ENCODE measurements at places on chromosomes 2 and 18.
A peak's percentile ranks its signal among the peaks of the same experiment; 100 is the strongest.

- no peak for DNase-seq
Measured at GRCh38 chr2:235238537-235238936, 255.3 kb upstream of the AGAP1 start.

- DNase-seq: no peak
Measured at GRCh38 chr2:105739944-105740530, 4.7 kb upstream of the NCK2 start.

DNA sequence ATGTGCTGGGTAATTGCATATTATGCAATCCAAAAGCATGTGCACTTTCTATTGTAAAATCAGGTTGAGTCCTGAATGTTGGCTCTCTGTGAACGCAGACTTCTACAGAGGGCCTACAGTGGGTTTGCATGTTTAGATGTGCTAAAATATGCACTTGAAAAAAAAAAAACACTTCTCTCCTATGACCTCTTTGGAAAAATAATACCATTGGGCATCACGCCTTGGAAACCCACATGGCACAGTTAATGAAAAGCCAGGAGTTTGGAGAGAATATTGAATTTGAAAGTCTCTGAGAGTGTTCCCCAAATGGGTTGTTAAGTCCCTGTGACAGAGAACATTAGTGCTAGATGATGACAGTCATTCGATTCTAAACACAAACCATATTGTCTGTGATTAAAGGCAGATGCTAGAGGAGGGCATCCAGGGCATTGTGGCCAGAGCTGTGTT is 710.4 kb upstream of the PIK3C3 start:
- DNase-seq: no peak

DNA sequence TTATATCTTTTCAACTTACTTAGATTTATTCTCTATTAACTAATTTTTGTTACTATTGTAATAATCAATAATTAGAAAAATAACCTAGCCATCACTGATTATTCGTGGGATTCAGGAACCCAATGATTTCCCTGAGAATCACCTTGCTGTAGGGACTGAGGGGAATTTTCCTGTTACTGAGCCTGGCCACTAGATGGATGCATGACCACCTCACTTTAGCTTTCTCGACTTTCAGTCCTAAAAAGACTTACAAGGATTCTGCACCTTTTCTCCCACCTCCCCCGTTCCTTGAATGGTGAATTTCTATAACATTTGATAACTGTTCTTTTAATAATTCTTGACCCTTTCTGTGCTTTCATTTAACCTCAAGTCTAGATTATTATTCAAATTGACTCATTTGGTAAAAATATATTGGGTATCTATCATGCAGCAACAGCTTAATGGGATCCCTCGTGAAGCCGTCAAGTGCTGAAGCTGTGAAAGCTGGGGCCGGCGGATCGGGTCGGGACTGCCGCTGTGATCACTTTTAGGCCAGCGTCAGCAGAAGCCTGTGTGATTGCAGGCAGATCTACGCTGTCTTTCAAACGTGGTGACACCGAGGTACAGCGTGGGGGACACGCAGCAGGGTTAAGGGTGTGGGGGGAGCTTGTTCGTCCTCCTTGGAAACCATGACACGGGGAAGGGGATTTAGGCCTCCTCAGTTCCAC is 38.8 kb upstream of the TMEM18 start:
- DNase-seq: peak; percentile 38

DNA sequence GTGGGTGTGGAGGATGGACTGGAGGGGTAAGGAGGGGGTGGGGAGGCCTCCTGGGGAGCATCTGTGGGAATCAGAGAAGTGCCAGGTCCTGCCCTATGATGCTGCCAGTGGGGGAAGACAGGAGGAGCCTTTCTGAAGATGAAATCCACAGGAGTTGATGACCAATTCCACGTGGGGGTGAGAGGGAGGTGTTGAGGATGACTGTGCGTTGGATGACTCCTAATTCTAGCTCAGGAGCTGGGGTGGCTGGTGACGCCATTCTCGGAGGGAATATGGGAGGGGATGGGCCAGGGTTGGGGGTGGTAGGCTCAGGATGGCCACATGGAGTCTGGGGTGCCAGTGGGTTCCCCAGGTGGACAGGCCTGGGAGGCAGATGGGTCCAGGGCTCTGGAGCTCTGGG is 32.3 kb downstream of the EMX1 start:
- DNase-seq: no peak

DNA sequence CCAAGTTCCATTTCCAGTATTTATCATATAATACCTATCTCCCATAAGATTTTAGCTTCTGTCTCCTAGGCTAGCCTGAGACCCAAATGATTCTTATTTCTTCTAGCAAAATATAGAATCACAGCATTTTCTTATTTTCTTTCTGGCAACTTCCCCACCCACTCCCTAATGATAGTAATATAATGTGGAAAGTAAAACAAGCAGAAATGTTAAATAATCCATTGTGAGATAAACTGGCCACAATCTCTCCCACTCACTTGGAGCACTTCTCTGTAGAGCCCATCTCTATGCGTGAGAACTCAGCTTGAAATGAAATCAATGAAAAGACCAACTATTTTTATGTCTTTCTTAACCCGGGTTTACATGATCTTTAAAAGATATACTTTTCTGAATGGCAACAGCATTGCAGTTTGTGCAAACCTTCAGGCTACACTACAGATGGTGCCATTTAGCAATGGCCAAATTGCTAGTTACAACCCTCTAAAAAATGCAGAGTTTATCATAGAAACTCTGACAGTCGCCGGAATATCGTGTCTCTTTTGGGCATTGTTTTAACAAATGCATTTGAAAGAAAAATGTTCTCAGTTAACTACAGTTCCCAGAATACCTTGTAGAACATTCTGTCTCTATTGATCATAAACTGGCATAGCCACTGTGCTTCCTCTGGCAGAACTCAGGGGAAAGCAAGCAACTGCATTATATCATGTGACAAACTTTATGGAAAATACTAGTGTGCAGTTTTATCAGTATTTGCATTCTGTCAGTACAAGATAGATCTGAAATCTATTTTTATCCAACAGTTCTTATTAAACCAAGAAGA is 1407.4 kb upstream of the ZEB2 start:
- DNase-seq: no peak

DNA sequence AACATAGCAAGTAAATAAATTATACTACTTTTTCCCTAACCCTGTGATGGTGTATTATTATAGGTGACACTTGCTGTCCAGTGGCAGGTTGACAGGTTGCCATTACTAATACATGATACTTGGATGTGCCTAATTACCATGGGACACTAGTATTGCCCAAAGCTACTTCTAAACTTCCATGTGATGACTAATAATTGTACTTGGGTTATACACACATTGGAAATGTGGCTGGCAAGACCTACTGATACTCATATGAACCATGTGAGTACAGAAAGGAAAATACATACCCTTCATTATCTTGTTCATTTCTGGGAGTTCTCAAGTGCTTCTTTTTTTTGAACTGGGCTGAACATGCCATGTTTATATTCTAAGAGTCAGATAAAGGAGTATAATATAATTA is 156.4 kb downstream of the IKZF2 start:
- no peak for DNase-seq

DNA sequence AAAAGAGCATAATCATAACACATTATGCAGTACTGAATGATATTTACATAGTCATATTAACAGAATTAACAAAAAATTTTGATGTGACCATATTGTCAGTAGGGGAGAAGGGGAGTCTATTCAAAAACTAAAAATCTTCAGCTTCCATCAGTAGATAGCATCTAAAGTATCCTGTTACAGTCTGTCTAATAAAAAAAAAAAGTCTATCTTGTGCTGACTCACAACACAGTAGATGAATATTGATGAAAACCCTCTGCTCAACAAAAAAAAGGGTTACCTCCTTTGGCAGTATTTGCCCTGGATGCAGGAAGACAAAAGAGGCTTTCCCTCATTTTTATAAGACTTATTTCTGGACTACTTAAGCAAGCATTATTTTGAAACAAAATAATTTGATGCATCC is 27.3 kb downstream of the GRB14 start:
- no peak for DNase-seq

- no peak for DNase-seq
Measured at GRCh38 chr2:226995625-226996041, 159.8 kb downstream of the RHBDD1 start.

DNA sequence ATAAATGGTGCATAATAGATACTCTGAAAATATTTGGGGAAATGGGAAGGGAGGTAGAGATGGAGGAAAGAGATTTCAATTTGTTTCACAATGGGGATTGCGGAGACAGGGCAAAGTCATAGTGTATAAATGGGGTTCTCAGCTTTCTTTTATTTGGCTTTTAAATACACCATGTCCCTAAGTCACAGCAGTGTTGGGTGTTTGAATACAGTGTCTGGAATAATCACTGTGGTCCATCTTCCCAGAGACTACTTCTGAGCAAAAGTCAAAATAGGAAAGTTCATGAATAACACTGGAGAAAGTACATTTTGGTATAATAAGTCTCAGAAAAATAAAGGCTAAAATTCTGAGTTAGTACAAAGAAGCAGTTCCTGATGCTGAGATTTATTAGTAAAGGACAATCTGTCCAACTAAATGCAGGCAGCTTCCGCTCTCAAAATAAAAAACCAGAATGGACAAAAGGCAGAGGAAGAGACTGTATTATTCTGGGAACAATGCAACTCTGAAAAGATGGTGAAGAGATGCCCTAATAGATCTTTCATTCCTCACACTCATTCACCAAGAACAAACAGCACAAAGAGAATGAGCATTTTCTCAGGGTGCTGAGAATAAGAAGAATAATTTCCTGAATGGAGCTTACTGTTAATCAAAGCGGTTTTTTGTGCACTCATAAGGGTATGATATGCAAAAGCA is 295.4 kb upstream of the PIK3C3 start:
- no peak for DNase-seq

GRCh38 chr2:124875627-124876244 is 850.6 kb downstream of the CNTNAP5 start:
- no peak for DNase-seq

- DNase-seq: no peak
Measured at GRCh38 chr2:42918041-42918440, 125.7 kb upstream of the HAAO start.

DNA sequence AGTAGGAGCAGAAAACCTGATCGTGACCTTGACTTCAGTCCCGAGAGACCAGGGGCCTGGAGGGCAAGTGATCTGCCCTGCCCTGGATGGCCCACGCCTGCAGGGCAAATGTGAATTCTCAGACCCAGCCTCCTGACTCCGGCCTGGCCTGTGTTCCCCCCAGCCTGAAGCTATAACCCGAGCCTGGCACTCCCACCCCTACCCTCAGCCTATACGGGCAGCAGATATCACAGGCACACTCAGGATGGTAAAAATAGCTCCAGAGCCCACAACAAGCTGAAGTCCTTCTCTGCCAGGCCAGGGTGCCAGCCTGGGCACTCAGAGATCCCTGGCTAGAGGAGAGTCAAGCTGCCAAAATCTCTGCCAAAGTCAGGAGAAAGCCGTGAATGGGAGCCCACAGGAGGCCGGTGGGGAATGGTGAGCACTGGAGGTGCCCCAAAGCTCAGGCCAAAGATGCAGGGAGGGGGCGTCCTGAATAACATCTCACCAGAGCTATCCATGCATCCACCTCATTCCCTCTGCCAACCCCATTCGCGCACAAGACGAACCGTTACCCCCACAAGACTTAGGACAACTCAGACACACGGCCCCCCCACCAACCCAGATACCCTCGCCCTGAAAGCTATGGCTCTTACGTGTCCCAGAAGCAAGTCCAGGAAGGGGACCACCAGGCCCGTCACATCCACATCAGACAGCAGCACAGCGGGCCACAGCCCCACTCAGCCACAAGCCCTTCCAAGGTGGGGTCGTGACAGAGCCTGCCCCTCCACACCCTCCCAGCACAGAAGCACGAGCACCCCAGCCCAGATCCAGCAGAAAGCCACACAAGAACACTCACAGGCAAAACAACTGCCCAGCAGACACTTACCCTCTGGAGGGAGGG is 144.9 kb downstream of the TNS1 start:
- no peak for DNase-seq

- DNase-seq: no peak
Measured at GRCh38 chr2:150063432-150063889, 424.0 kb downstream of the RND3 start.

GRCh38 chr18:31596081-31596872 is 4.6 kb downstream of the TTR start:
- DNase-seq: no peak

DNA sequence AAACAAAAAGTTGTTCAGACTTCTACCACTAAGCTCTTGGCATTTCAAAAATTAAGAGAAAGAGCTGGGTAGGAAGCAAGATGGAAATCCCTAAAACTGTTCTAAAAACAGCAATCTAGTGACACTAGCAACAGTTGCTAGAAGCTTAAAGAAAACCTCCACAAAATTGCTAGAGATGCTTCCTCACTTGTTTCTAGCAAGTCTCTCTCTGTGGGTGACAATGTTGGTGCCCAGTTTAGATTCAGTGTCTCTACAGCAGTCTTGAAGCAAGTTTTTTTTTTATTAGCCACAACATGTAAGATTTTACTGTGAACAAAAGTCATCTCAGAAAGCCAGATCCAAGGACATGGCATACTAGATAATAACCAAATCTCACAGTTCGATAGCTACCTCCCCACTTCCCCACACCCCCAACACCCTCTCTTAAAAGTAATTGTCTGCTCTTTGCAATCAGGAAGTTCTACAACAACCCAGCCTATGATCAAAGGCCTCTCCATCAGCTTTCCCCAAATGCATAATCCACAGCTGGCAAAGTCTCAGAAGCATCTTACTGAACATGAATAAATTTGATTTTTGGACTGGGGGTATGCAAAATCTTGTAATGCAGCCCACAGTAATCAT is 70.0 kb downstream of the ANKRD44 start:
- no peak for DNase-seq

GRCh38 chr18:25322806-25323205 is 29.2 kb downstream of the ZNF521 start:
- DNase-seq: no peak

- DNase-seq: no peak
Measured at GRCh38 chr2:223247136-223247535, 195.1 kb downstream of the KCNE4 start.

DNA sequence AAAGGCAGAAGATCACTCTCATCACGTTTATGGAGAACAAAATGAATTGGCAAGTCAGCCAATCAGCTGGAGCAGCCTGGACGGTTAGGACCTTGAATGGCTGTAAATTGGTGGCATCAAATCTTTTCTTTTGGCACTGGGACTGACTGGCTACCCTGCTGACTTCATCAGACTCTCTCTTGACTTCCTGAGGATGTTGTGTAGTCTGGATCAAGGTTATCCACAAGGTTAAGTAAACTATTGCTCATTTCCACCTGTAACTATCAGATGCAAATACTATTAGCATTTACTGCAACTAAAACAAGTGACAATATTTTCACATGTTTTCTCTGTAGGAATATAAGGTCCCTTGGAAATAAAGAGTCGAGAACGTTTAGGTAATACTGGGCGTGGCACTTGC is 134.3 kb upstream of the RASGRP3 start:
- DNase-seq: no peak

GRCh38 chr2:200860092-200860795 is 4.2 kb downstream of the CLK1 start:
- DNase-seq: no peak
